ENCODE measurements at places on chromosomes 16 and 17. TPM values are rescaled to one million over a fixed set of nuclear protein-coding genes. Genes with fewer than 3 reads are reported as not detected.

Gene APOBR
- total RNA-seq = 3.2 TPM

Gene TNFSF13
- 4.3 TPM for total RNA-seq

Gene HS3ST2
- not detected for total RNA-seq

Gene GSE1
- total RNA-seq = 30.9 TPM

Gene ZPBP2
- total RNA-seq = 0.81 TPM

Gene C16orf54
- total RNA-seq = 25.9 TPM

Gene PRSS33
- total RNA-seq = 0.46 TPM

Gene SPEM2
- total RNA-seq = not detected

Gene STX1B
- total RNA-seq = 6.1 TPM

Gene KRTAP17-1
- not detected for total RNA-seq

Gene LDHD
- 0.35 TPM for total RNA-seq

Gene EPX
- total RNA-seq = not detected

Gene TAT
- not detected for total RNA-seq

Gene EME1
- total RNA-seq = 42.9 TPM

Gene RAPGEFL1
- 6.6 TPM for total RNA-seq

Gene MYH13
- not detected for total RNA-seq

Gene PMFBP1
- total RNA-seq = 1.8 TPM

Gene ZNF423
- not detected for total RNA-seq

Gene CRYM
- total RNA-seq = not detected

Gene FADS6
- not detected for total RNA-seq

Gene TPSG1
- total RNA-seq = 0.32 TPM

Gene KRTAP4-3
- not detected for total RNA-seq

Gene FOXN1
- total RNA-seq = not detected

Gene C16orf96
- 0.51 TPM for total RNA-seq

Gene PRR29
- total RNA-seq = 1.1 TPM

Gene CD300LB
- total RNA-seq = not detected

Gene CX3CL1
- total RNA-seq = not detected

Gene PYY
- not detected for total RNA-seq

Gene RASL10B
- 0.32 TPM for total RNA-seq

Gene TP53TG3B
- total RNA-seq = not detected

Gene C1QTNF1
- 0.88 TPM for total RNA-seq

Gene TPPP3
- total RNA-seq = not detected

Gene HOXB6
- total RNA-seq = 0.24 TPM

Gene SULT1A1
- 18.6 TPM for total RNA-seq

Gene WFDC1
- total RNA-seq = not detected

Gene FNDC8
- not detected for total RNA-seq

Gene WNT3
- 0.53 TPM for total RNA-seq

Gene KRTAP16-1
- total RNA-seq = not detected

Gene BORCS6
- 9.6 TPM for total RNA-seq

Gene EFCAB5
- total RNA-seq = 0.81 TPM

Gene MPP2
- 4.1 TPM for total RNA-seq

Gene TBC1D3E
- total RNA-seq = not detected

Gene RCVRN
- total RNA-seq = not detected

Gene B4GALNT2
- total RNA-seq = not detected

Gene PDE6G
- total RNA-seq = 4.2 TPM

Gene DNAAF1
- 0.19 TPM for total RNA-seq

Gene SOX8
- total RNA-seq = 1.8 TPM

Gene SIRT7
- total RNA-seq = 44.2 TPM

Gene EVPLL
- not detected for total RNA-seq

Gene ENPP7
- not detected for total RNA-seq

Gene RAB26
- total RNA-seq = 0.82 TPM

Gene SCARF1
- 1.9 TPM for total RNA-seq

Gene PIPOX
- total RNA-seq = 9.4 TPM

Gene ANKRD40CL
- total RNA-seq = not detected

Gene RRAD
- 1.6 TPM for total RNA-seq

Gene ZKSCAN2
- total RNA-seq = 6.7 TPM

Gene SEPTIN12
- not detected for total RNA-seq

Gene FLYWCH2
- 29.1 TPM for total RNA-seq

Gene INO80E
- total RNA-seq = 98.5 TPM
